ENCODE measurements at places on chromosomes 7 and 10.

DNA sequence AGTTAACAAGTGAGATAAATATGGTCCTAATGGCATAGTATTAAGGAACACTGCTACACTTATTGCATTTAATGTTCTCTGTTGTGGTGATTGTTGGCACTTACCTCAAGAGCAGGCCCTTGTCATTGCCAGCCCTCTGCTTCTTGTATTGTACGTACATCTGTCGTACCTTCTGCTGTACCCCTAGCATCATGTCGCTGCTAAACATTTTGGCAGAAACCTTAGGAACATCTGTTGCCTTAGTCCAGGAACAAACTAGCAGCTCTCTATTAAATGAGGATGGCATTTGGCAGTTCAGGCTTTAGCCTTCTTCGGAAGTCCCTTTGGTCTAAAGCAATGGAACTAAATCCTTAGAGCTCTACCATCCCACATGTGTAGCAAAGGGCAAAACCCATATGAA is 47.6 kb downstream of the PRKG1 start:
- DNase-seq = no peak

DNA sequence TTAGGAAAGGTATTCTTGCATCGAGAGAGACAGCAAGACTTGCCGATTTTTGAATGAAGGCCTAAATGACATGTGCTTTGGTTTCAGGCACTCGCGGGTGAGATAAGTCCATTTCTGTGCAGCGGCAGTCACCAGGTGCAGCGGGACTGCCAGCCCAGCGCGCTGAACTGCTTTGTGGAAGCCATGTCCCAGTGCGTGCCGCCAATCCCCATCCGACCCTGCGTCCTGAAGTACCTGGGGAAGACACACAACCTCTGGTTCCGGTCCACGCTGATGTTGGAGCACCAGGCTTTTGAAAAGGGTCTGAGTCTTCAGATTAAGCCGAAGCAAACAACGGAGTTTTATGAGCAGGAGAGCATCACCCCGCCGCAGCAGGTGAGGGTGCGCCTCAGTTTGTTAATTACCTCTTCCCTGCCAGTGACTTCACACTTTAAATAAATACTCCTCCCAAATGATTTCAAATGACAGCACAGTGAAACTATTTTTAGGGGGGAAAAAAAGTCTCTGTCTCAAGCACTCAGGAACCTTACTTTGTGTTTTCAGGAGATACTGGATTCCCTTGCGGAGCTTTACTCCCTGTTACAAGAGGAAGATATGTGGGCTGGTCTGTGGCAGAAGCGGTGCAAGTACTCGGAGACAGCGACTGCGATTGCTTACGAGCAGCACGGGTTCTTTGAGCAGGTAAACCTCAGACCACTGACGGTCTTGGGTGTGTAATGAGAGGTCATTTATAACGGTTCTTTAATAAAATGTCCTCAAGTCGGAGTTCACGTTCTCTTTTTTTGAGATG is 98.3 kb downstream of the TRRAP start:
- DNase-seq = no peak

DNA sequence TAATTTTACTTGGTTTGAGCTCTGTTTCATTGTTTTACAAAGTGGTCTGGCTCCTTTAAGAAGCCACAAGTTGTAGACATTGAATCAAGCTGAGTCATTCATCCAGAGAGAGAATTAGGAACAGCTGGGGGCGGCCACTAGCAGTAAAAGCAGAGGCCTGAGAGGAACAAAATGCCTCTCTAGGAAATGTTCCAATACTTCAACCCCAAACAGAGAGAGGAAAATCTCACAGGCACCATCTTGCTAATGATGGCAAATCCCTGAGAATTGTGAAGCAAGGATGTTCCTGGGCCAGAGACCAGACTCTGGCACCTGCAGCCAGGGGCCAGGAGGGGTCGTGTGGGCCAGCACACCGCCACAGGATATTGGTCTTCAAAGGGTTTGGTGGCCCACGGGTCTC is 26.5 kb upstream of the TRIL start:
- peak; percentile 23 for DNase-seq

DNA sequence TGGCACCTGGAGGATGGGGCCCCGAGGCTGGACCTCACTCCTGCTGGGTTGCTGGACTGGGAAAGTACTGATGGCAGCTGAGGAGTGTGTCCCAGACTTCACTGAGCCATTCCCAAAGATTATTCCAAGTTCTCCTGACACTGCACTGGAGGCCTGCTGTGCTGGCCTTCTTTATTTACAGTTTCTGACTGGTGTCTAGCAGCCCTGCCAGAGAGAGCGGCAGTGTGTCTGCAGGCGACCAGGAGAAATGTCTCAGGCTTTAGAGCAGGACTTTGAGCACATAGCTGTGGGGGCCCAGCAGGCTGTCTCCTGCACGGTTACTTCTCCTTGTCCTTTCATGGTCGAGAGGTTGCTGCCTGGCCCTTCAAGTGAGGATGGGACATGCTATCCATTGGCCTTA is 16.1 kb downstream of the HTRA1 start:
- DNase-seq = no peak

- DNase-seq = no peak
Observed at GRCh38 chr7:129609666-129610065, 1.9 kb upstream of the NRF1 start.

GRCh38 chr7:88169717-88170320 is 50.0 kb downstream of the SRI start:
- DNase-seq = peak; percentile 14

- no peak for DNase-seq
Observed at GRCh38 chr7:119594956-119595355, 678.0 kb upstream of the KCND2 start.

DNA sequence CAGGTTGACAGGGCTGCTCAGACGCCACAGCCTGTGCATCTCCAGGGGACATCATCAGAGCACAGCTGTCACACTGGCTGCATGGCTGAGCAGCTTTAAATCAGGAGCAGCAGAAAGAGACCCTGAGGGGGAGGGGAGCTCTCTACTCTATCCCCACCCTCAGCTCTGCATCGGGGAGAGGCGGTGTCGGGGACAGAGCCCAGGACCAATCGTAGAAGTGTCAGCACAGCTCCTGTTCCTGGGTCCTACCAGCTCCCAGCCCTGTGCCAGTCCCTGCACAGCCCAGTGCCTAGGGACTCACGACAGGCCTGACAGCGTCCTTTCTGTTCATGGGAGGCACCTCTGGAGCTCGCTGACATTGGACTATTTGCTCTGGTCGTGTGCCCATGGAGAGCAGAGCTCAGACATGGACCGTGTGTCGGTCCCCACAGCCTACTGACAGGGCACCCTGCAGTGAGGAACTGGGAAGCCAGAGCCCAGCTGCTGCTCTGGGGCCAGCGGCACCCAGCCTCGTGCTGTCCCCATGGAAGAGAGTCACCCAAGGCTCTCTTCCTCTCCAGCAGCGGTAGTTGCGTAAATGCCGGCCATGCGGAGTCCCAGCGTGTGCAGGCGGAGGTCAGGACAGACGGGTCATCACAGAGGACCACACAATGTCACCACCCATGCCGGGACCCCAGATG is 20.4 kb upstream of the ANTXRL start:
- DNase-seq = no peak

DNA sequence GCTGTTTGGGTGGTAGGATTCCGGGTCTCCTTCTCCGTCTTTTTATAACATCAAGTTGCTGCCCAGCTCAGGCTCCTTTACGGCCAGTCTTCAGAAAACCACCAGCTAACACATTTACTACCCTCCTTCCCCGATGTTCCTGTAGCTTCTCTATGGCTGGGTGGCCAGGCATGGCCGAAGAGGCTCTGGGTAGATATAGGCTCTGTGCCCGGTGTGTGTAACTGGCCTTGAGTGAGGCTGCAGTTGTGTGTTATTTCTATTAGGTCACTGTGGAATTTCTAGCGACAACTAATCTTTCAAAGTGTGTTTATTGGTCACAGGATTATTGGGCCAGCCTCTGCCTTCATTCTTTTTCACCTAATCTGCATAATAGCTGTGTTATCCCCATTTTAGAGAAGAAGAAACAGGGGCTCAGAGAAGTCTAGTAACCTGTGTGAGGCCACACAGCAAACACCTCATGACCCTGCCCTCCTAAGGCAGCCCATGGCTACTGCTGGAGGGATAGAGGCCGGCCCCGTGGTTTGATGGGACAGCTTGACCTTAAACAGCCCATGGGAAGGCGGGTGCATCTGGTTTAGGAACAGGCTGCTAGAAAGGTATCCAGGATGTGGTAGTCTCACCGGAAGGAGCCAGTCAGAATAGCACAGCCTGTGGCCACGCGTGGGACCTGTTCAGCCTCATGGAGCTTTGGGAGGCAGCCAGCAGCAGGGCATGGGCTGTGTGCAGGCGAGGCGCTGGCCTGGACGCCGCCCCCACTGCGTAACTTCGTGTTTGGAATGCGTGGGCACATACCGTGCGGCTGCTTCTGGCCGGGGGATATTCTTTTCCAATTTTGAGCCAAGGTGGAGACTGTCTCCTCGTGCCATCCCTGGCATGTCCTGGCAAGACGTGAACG is 29.7 kb downstream of the HTRA1 start:
- DNase-seq = no peak

DNA sequence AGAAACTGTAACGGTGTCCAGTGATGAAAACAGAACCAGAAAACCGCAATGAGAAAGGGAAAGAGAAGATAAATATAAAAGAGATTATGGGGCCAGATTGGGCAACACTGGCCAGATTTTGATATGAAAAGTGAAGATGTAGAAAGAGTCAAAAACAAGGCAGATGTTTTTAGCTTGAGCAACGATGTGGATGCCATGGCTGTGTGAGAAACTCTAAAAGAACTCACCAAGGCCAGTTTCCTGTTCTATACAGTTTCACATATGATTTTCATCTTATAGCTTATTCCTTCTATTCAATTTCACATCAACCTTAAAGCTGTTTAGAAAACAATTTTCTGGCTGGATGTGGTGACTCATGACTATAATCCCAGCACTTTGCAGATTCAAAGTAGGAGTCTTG is 36.3 kb downstream of the CSTF2T start:
- no peak for DNase-seq

DNA sequence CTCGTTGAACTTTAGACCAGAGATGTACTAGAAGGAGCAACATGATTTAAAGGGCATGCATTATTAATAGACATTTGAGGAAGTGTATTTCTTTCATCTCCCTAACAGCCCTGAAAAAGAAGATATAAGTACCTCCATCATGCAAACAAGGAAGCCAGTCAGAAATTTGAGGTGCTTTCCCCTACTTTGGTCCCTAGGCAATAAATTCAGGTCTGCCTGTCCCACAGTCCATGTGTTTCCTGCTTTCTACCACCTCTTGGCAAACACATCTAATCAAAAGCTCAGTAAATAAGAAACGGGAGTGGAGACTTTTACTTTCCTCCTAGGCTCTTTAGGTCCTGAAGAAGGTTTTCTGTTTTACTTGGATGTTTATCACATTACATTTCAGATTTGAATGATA is 5.2 kb upstream of the SEMA3C start:
- no peak for DNase-seq

- DNase-seq = no peak
Observed at GRCh38 chr7:135877805-135878204, 99.4 kb downstream of the MTPN start.

DNA sequence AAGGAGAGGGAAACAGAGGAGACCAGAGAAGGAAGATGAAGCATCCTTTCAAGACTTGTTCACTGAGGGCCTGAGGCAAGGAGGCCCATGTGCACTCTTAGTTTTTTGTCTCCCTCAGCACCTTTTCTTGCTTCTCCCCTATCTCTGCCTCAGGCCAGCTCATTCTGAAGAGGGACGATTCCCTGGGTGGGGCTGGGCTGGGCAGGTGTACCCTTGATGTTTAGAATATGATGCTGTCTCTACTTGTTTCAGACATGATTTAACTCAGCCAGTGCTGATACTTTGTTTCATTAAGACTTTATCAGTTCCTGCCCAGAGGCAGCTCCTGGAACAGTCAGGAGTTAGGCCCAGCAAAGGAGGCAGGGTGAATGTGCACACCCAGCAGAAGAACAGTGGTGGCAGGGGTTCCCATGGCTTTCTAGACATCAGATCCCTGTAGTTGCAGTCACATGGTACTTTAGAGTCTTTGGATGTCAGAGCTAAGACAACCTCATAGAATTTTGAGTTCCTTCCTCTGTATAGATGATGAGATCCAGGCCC is 3.4 kb downstream of the PRXL2A start:
- no peak for DNase-seq

DNA sequence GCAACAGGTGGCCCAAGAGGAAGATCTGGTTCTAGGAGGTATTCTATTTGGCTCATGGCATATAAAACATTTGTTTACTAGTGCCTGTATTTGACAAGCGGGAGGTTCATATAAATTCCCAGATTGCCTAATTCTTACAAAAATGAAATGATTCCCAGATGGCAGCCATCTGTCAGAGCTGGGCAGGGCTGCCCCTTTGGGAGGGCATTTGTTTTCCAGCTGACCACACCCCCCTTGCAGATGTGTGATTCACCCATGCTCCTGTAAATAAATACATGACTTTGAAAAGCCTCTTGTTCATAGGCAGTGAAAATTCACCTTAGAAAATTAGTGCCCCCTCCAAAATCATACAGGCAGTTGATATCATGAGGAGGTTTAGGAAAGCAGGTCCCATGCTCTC is 8.6 kb downstream of the VWC2 start:
- DNase-seq = no peak

DNA sequence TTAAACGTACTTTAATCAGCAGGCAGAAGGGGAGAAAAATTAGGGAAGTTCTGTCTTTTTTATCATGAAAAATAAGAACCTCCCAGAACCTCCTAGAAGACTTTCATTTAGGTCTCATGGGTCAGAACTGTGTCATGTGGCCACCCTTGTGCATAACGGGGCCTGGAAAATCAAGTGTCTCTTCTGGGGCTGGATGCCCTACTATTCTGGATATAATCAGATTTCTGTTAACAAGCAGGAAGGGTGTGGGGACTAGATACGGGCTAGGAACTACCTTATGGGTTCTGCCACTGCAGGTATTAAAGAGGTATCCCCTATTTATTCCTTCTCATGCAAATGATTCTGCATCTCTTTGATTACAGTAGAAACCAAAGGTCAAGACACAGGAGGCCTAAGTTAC is 14.1 kb downstream of the LANCL2 start:
- no peak for DNase-seq
